ENCODE measurements at places on chromosomes 1 and 21. TPM values are rescaled to one million over a fixed set of nuclear protein-coding genes. Genes with fewer than 3 reads are reported as not detected.

DNA sequence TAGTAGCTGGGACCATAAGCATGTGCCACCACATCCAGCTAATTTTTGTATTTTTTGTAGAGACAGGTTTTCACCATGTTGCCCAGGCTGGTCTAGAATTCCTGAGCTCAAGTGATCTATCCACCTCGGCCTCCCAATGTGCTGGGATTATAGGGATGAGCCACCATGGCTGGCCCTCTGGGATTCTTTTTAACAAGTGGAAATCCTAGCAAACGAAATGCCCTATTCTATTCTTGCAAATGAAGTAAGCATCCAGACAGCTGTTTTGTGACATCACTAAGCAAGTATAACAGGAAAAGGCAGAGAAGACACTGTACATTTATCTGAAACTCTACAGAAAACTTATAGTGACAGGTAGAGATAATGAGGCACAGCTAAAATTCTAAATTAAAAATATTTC, 86.4 kb downstream of the DDAH1 start:
- no peak for DNase-seq

The ZSCAN20 gene
- 3.8 TPM for total RNA-seq

The APOBEC4 gene
- total RNA-seq = not detected

The FLG2 gene
- not detected for total RNA-seq

DNA sequence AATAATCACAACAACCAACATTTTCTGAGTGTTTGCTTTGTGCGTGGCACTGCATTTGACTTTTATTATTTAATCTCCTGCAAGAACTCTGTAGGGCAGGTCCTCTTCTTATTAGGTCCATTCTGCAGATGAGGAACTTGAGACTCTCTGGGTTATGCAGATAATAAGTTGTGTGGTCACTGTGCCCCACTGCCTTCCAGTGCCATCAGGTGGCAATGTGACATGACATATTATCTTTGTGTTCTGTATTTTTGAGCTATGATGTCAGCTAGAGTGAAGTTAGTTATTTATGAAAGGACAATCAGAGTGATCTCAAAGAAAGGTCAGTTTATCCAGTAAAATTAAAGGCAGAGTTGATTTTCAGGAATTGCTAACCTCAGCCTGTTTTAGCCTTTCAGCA, 196.0 kb downstream of the FMN2 start:
- DNase-seq = no peak

The PLPP3 gene
- total RNA-seq = 0.61 TPM

DNA sequence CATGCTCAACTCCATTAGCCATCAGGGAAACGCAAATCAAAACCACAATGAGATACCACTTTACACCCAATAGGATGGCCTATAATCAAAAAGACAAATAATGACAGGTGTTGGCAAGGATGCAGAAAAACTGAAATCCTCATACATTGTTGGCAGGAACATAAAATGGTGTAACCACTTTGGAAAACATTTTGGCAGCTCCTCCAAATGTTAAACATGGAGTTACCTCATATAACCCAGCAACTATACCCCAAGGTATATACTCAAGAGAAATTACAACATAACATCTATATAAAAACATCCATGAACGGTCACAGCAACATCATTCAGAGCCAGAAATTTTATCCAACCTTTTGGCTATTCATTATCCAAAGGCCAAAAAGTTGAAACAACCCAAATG, 11.6 kb downstream of the EIF4G3 start:
- no peak for DNase-seq

DNA sequence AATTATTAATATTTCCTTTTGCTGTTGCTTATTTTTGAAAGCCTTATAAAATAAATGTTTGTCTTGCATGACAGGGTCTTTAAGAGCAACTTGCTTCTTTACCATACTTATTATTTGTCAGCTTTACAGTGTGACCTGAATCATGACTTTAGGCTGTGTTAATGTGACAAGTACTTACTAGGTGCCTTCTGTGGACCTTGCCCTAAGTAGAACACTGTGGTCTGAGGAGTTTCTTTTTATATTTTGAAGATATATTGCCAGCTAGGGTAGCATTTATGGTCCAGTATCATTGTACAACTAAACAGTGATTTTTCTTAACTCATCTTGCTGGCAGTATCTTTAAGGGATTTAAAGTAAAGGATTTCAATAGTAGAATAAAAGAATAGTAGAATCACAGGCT, 45.4 kb upstream of the LAMC2 start:
- DNase-seq = no peak

- no peak for DNase-seq
These were observed 5.8 kb downstream of the CSRP1 start for GRCh38 chr1:201501144-201501543.

DNA sequence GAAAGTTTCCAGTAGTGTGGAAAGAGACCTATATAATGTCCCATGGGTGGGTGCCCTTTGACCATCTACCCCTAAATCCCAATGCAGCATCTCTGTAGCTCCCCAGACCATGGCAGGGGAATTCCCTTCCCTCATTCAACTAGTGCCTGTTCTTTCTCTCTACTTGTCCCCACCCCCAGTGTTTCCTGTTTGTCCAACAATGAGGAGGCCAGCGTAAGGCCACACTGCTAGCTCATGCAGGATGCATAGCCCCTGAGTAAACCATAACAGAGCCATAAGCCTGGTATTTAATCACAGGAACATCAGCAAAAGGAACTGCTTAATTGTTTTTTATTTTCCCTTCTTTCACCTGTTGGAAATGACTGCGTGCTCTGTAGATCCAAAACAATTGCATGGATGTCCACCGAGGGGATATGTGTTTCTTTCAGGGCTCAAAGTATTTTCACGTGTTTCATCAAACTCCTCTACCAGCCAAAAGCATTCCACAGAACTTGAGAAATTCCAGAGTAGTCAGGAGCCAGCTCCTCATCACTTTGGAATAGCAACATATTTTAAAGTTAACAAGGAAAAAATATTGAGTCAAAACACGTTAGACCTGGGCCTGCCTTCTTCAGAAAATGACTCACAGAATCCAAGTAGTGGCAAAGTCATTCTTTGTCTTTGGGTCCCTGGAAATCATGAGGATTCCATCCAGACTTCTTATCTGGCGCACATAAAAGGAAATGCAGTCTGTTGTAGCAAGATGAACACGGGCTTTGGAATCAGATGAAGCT, 162.5 kb upstream of the SGIP1 start:
- DNase-seq = no peak
